ENCODE measurements at places on chromosomes 16 and 17.

GRCh38 chr17:4130715-4131114, 12.1 kb downstream of the ZZEF1 start:
- DNase-seq, result no peak

GRCh38 chr16:63283721-63284120, 1247.5 kb upstream of the CDH8 start:
- DNase-seq, result no peak

DNA sequence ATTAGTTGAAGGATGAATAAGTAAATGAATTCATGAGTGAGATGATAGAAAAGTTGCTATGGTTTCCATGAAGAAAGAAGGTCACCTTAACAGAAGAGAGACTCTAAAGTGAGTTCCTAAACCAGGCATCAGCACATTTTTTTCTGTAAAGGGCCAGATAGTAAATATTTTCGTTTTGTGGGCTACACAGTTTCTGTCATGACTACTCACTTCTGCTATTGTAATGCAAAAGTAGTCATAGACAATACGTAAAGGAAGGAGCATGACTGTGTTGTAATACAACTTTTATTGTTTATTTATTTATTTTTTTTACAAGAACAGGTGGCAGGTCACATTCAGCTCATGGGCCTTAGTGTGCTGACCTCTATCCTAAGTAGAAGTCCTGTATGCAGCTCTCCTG, 426.1 kb upstream of the DYNLRB2 start:
- DNase-seq, result no peak

GRCh38 chr16:51733181-51733580, 582.1 kb upstream of the SALL1 start:
- DNase-seq, result no peak

Measured in stimulated activated CD8-positive, alpha-beta memory T cell treated with anti-CD3 and anti-CD28 coated beads, Interleukin-4, amount 100 ng/mL, for 4 hours (primary cell).